ENCODE measurements at places on chromosomes 11 and 22.

GRCh38 chr11:73566977-73567755, 30.7 kb downstream of the FAM168A start:
- DNase-seq = no peak

- DNase-seq = no peak
These were observed 251.2 kb downstream of the BRD1 start for GRCh38 chr22:49576241-49577141.

DNA sequence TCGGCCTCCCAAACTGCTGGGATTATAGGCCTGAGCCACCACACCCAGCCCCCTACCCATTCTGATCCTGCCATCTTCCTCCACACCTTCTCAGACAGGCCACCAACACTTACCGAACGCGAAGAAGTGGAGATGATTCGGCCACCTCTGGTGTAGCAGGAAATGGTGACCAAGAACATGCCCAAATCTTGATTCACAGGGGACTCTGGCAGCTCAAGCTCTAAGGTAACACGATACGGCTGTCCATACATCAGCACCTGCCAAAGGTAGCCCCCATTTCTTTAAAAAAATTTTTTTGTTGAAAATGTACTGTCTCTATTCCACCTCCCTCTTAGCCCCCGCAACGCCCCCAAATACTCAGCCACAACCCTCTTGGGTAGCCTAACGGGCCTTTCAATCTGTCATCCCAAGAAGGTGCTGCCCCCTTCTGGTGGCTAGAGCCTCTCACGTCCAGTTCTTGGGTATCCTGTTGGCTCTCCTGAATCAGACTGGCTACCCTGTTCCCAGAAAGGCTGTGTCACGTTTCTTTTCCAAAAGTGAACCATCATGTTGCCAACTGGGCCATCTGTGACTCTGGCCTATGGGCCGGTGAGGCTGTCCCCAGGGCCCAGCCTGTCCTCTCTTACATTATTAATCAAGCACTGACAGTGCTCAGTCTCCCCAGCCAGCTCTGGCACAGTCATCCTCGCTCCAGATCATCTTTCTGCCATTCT, 5.3 kb upstream of the LRRN4CL start:
- DNase-seq = peak; percentile 33

DNA sequence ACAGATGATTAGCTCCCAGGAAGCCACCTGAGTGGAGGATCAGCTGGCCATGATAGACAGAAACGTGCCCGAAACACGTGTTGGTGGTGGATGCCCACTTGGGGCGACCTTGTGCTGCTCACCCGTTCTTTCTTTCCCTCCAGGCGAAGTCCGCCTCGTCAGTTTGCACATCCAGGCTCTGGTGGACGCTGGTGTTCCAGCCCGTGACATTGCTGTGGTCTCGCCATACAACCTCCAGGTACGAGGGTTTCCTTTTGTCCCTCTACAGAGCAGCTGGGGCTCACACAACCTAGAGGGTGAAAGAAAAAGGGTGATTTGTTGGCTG, 30.6 kb downstream of the IGHMBP2 start:
- DNase-seq = no peak

GRCh38 chr11:94519478-94520084, 7.3 kb downstream of the C11orf97 start:
- peak; percentile 6 for DNase-seq

DNA sequence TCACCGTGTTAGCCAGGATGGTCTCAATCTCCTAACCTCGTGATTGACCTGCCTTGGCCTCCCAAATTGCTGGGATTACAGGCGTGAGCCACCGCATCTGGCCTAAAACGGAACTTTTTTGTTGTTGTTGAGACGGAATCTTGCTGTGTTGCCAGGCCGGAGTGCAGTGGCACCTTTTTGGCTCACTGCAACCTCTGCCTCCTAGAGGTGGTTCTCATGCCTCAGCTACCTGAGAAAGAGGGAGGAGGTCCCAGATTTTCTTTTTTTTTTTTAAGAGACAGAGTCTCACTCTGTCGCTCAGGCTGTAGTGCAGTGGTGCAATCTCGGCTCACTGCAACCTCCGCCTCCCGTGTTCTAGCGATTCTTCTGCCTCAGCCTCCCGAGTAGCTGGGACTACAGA, 7.9 kb upstream of the MCHR1 start:
- DNase-seq = no peak

DNA sequence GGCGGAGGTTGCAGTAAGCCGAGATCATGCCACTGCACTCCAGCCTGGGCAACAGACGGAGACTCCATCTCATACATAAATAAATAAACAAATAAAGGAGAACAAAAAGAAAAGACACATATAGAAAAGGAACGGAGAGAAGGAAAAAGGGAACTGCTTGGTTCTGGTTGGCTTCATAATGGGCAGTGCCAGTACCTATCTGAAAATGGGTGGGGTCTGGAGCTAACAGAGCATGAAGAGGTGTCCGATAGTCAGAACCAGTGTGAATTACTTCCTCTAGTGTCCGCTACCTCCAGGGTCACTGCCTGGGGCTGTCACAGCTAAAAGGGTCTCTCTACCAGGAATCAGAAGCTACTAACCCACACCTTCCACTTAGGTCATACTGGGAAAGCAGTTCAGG, 27.2 kb upstream of the TTC28 start:
- DNase-seq = no peak

DNA sequence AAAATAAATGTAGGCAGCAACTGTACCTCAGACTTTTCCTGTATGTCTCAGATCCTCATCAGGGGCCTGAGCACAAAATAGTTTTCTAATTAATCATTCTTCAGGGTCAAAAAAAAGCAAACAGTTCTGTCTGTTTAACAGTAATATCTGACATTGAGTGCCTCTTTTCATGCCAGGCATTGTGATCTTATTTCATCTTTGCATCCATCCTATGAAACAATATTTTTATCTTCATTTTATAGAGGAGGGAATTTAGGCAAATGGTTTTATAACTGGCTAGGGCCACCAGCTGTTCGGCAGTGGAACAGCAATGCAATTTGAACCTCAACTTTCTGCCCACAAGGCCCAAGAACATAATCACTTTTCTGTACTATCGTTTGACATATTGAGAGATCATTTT, 145.6 kb downstream of the WNT7B start:
- no peak for DNase-seq

GRCh38 chr11:123976770-123977560, 616 bp downstream of the OR10S1 start:
- DNase-seq = no peak

- peak; percentile 72 for DNase-seq
These were observed 14.9 kb upstream of the SLC29A2 start for GRCh38 chr11:66386171-66387069.

DNA sequence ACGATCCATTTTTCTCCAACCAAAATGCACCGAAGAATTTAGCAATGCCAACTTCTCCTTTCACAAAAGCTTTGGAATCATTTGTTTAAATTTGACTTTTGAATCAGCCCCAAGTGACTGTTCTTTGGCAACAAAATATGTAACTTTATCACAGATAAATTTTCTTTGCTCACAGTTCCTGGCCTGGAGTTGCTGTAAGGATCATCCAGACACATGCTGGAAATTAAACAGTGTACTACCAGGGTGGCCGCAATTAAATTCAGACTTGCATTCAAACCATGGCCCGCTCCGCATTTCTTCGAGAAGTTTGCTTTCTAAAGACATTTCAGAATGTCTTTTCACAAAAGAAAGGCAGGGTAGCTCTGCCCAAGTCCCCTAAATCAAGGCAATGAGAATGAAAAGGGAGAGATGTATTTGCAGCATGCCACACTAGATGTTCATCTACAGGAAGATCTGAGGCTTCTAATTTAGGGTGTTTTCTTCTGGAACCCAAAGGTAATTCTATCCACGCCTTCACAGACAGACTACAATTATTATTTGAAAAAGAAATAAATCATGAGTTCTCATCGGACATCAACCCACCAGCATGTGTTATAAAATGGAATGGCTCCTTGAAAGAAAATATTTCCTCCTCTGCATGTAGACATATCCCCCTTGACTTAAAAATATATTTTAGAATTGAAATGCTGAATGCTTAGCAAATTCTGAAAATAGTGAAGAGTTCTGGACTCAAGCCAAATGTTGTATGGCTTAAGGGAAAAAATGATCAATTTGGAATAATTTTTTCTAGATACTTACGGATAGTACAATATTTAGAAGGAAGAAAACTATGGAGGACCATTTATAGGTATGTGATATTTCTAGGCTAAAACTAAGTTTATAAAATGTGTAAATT, 189.7 kb upstream of the BLID start:
- no peak for DNase-seq

DNA sequence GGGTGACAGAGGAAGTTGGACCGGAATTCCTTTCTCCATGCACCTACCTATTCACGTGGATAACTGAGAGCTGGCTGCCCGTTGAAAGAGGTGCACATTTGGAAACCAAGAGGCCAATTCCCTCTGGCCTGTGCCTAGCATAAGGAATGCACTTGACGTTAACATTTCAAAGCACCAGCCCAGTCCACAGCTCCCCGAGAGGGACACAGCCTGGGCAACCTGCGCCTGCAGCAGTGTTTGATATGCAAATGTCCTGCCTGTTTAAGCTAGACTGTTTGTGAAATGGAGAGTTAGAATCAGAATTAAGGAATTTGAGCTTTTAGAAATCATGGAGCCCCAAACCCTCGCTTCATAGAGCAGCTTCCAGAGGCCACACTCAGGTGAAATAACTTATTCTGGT, 126.1 kb downstream of the DSCAML1 start:
- DNase-seq = no peak

DNA sequence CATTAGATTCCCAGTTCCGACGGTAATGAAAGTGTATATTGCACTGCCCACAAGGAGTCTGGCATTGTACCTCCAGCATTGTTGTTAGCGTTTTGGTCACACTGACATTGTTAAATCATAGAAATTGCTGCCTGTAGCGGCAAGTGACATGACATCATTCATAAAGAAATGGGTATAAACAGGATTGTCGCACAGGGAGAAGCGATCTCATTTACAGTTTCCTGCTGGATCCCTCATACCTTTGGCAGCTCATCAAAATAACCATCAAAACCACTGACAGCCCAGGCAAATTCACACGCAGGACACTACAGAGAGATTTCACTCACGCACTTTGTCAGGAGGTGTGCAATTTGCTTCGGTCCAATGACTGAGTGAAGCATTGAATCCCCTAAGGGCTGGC, 3.5 kb downstream of the HTR3B start:
- no peak for DNase-seq

- no peak for DNase-seq
These were observed 42.8 kb upstream of the TCF20 start for GRCh38 chr22:42313204-42313603.

GRCh38 chr11:126502982-126503381, 147.5 kb downstream of the ST3GAL4 start:
- no peak for DNase-seq

DNA sequence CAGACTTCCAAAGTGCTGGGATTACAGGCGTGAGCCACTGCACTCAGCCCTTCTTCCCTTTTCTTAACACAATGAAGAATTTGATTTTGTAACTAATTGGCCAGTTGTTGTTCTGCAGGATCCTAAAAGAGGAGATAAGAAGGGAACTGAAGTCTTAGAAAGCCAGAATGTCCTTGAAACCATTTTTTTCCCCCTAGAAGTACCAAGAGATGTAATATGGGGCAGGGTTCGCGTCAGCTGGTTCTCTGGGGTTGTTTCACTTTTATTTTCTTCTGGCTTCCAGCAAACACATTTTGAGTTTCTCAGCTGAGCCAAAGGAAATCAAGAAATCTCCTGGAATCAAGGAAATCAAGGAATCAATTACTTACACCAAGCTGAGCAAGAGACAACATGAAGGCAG, 7.6 kb upstream of the NUCB2 start:
- DNase-seq = no peak

DNA sequence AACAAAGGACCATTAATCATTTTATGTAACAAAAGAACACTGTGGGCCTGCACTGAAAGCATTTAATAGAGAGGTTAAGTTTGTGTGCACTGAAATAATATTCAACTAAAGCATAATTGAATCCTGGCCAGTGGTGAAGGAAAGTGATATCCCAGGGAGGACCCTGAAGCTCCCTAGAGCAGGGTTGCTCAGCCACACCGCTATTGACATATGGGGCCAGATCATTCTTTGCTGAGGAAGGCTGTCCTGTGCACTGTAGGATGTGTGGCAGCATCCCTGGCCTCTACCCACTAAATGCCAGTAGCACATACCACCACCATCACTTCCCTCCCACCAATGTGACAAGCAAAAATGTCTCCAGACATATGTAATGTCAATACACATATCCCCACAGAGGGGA, 166.1 kb upstream of the MTNR1B start:
- DNase-seq = no peak

GRCh38 chr11:121762820-121763219, 310.1 kb upstream of the SORL1-AS1 start:
- no peak for DNase-seq

All from NCI-H2029 treated with DMSO at 0.1 percent for 48 hours (cell line).